ENCODE measurements at places on chromosomes 1 and 21.

GRCh38 chr1:20100632-20101355, 18.5 kb downstream of the PLA2G2D start:
- DNase-seq, result peak; percentile 44

DNA sequence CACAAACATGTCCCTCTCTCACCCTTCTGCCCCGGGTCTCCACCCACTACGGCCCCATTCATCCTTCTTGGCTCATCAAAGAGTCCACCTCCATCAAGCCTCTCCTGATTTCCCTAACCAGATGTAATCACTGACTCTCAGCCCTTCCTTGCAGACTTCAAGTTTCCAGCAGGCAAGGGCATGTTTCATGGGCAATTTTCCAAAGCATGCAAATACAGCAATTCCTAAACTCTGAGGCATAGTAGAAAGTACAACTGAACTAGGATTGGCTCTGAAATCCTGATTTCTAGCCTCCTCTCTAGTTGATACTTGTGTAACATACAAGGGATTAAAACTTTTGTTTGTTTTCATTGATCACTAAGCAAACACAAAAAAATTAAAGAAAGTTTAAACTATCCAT, 109.1 kb upstream of the GADD45A start:
- peak; percentile 78 for DNase-seq

GRCh38 chr1:172630868-172631267, 28.0 kb upstream of the FASLG start:
- DNase-seq, result peak; percentile 26

DNA sequence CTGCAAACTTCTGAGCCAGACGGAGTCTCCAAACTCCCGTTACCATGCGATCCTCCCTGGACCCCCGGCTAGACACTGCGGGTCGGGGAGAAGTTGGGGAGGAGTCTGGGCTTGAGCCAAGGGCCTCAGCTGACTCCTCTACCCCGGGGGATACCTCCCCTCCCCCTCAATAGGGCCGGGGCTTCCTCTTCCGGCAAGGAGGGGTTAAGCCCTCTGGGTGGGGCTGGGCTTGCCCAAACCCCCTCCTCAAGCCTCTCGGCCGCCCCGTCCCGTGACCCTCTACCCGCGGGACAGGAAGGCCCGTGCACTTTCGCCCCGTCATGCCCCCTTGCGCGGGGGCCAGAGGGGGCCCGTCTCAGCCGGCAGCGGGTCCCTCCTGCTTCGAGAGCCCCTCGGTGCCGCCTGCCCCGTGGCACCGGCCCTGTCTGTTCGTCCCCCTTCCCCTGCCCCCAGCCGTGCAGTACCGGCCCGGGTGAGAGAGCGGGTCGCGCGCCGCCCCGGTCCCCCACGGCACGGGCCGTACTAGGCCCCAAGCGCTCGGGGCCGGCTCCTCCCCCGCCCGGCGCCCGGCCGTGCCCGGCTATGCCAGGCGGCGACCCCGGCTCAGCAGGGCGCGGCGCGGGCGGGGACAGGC, 652 bp downstream of the ARL8A start:
- DNase-seq, result peak; percentile 23

DNA sequence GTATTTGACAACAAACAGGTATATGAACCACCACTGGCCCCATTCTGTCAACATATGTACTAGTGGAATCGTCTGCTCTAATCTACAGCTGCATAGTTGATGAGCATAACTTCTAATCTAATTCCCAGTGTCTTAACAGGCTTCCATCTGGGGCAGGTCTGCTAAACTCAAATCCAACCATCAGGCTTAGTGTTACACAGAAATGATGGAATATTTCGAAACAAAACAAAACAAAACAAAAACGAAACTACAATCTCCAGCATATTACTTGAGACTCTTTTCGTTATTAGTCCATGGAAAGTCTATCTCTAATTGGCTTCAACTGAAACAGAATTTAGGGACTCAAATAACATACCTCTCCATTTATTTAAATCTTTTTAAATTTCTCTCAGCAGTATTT, 37.6 kb downstream of the DIPK1A start:
- no peak for DNase-seq

DNA sequence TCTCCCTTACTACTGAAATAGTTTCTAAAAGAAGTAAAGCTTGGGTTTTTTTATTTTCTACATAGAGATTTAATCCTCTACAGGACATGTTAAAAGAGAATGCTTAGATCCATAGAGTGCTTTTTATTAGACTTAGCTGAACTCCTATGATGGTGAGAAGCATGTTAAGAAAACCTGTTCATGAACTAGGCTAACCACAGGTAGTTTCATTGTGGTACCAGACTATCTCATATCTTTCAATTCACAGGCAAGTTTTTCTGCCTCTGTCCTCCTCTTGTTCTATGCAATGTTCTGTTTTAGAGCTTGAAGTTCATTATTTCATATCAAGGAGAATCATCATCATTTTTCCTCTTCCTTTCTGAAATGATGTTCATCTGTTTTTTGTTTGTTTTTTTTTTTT, 65.4 kb downstream of the ELAVL4 start:
- no peak for DNase-seq

GRCh38 chr1:165696625-165697100, 1.7 kb downstream of the ALDH9A1 start:
- peak; percentile 86 for DNase-seq

DNA sequence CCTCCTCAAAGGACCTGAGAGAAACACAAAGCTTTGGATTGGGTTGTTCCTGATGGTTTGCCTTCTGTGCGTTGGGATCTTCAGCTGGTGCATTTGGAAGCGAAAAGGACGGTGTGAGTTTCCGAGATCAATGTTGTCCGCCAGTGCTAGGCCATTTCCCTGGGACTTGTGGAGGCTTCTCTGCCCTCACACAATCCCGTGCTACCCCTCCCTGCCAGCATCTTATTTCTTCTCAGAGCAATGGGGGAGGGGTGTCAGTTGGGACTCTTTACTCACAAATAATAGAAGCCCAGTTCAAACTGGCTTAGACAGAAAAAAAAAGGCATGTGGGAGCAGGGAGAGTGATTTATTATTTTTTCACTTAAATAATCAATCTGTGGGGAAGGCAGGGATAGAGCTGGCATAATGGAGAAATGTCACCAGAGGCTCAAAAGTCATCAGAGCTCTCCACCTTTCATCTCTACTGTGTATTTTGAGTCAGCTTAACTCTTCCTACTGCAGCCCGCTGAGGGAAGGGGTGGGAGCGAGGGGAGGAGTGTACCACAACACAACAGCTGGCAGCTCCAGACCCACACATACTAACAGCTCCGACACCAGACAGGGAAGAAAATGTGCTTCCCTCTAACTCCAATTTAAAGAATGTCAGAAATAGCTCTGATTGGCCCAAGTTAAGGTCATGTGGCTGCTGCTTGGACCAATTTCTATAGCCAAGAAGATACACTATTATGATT, 22.4 kb downstream of the LY9 start:
- no peak for DNase-seq

DNA sequence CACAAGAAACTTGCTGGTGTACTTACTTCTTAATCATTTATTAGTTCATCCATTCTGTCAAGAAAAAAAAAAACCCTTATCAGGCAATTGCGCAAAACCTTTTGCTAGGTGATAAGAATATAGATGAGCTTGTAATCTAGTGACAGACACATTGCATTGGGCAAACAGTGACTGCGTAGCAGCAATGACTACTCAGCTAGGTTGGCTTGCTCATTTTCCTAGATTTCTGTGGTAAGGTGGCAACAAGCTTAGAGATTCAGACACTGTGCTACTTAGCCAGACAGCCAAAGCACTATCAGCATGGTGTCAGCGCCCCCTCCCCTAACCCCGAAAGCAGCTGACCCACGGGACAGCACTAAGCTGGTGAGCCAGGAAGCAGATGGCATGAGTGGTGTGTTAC, 203.1 kb downstream of the BARHL2 start:
- DNase-seq, result no peak

DNA sequence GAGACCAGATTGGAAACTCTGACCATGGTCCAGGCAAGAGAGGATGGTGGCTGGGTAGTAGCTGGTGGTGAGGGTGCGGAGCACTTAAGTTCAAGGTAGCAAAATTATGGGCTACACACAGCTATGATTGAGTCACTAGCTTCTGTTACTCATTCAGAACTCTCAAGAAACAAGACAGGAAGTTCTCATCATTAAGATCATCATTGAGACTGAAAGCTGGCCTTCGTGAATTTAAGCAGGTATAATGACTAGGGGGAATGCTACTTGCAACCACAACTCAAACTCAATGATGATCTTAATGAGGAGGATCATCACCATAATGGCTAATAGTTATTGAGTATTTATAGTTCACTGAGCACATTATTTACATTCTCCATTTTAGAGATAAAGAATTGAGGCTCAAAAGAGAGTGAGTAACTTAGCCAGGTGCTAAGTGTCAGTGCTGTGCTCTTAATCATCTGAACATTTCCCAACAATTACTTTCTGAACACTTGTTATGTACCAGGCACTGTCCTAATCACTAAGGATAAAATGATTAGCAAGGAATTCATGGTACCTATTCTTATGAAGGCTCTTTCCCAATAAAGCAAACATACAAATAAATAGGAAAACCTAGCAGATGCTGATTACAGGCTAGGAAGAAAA, 286.3 kb upstream of the C1orf105 start:
- DNase-seq, result no peak

DNA sequence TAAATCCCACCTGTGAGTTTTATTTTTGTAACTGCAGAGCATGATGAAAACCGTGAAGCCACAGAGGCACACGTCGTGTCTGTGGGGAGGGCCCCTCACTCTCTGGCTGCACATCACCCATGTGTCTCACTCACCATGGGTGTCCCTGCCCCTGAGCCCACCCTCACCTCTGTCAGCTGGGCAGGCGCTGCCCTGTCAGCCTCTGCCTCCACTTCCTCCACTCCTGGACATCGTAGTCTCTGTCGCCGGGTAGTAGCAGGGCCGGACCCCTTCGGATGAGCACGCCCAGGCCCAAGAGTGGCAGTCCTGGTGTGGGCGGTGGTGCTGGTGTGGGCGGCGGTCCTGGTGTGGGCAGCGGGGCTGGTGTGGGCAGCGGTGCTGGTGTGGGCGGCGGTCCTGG, 37.3 kb downstream of the COL18A1 start:
- no peak for DNase-seq

DNA sequence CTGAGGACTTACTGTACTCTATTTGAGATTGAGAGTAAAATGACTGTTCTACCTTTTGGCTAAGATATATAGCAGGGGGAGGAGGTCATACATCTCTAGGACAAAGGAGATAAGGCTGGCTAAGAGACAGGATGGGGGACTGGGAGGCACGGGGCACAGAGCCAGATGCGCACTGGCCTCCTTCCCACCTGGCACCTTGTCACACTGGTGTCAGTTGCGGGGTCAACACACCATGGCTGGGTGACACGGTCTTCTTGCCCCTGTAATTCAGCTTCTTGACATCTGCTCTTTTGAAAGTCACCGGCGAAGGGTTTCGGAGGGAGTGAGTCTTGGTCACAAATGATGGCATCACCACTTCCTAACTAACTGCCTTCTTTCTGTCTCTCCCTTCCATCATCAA, 177.3 kb downstream of the ZSCAN20 start:
- no peak for DNase-seq

DNA sequence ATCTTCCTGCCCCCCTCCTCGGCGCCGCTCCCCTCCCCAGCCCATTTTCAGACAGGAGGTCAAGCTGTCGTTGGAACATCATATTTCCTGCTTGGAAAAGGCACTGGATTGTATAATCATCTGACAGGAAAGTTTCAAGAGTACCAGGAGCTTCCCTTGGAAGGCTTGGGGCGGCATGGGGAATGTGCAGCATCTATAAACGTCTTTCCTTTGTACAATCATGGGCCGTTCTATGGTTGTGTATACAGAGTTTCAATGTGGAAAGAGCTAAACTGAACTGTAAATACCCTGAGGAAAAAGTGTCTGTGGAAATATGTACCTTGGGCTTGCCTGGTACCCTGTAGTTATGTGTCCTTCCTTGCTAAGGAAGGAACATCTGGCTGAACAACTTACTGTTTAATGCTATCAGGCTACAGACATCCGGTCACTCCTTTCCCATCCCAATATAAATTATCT, 368.1 kb upstream of the ADGRL2 start:
- DNase-seq, result no peak

- DNase-seq, result no peak
These were observed 9.8 kb downstream of the MIXL1 start for GRCh38 chr1:226233293-226233692.

- DNase-seq, result peak; percentile 4
These were observed 12.2 kb downstream of the SMAP2 start for GRCh38 chr1:40385437-40386358.

DNA sequence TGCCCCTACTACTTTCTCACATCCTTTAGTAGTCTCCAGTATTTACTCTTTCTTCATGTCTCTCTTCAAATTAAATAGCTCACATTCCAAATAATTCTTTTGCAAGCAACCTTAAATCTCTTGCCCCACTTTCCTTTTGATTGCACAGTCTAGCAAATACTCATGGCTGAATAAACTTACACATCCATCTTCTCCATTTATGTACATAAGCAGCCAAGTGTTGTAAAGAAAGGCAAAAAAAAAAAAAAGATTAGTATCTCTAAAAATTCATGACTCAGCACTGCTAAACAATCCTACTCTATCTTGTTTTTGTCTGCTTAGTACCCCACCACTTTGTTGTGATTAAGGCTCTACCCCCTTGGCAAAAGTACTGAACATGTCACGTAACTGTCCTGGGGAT, 42.6 kb downstream of the F13B start:
- peak; percentile 62 for DNase-seq

GRCh38 chr1:151108331-151108730, 37.8 kb downstream of the GABPB2 start:
- no peak for DNase-seq

- DNase-seq, result no peak
These were observed 95.3 kb downstream of the BACH1 start for GRCh38 chr21:29394051-29394450.

DNA sequence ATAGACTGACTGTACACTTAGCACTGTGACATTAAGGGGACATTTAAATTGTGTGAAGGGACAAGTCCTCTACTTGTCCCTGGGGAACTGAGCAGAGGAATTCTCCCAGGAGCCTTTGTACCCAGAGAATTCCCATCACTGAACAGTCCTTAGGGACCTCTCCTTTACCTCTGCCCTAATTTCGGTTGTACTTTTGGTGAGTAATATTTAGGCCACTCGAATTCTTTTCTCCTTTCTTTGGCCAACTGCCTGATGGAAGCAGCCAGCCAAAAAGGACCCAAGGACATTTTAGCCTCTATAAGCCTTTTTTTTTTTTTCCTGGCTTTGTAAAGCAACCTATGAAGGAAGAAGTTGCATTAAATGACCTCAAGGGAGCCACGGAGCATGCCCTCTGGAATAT, 71.5 kb downstream of the NR5A2 start:
- peak; percentile 14 for DNase-seq

DNA sequence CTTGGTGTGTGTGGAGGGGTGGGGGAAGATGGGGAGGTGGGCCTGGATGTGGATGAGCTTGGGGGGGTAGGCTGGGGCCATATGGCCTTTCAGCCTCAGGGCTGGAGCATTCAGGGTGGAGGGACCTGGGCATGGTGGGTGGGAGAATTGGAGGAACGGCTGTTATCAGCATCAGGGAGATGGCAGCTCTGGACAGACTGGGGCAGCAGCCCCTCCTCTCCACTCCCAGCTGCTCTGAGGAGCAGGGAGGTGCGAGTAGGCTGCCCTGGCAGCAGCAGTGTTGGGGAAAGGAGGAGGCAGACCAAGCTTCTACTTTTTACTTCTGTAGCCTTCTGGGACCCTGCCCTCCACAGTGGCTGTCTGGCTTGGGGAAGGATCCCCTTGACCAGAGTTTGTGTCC, 10.2 kb downstream of the PPFIA4 start:
- DNase-seq, result no peak

- DNase-seq, result peak; percentile 6
These were observed 20.7 kb upstream of the RPE65 start for GRCh38 chr1:68470388-68470970.

- DNase-seq, result peak; percentile 26
These were observed 189.7 kb downstream of the FGGY start for GRCh38 chr1:59486615-59487014.
